ENCODE measurements at places on chromosomes 4 and X.

GRCh38 chr4:32117693-32118092 is 1397.5 kb downstream of the PCDH7 start:
- DNase-seq: no peak

DNA sequence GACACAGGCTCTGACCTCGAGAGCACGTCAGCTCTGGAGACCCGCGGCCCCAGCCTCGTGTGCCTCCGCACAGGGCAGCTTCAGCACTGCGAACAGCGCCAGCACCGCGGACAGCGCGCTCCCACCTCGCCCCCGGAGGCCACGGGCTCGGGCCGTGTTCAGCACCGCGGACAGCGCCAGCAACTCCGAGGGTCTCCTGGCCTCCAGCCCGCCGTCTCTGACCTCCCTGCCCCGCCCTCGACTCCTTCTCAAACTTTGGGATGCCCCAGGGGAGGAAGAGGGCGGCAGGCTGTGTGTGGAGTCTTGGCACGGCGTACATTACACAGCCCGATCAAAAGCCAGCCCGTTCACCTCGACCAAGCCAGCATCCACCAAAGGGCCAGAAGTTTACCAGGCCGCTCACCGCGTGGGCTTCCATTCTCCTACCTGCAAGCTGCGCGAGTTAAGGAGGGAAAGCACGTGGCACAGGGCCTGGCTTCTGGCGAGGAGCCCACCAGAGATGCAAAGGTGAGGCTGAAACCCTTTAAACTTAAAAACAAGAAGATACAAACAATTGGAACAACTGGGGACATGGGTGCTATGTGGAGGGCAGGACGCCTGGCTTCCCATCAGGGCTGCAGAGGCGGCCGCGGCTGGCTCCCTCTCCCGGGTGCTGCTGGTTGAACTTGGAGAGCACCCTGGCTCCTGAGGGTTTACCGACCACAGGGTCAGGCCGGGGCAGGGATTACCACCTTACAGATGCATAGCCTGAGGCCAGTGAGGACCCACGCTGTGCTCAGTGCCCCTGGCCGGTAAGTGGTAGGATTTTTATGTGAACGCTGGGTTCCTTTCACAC is 4.5 kb upstream of the NKX1-1 start:
- DNase-seq: peak; percentile 97

DNA sequence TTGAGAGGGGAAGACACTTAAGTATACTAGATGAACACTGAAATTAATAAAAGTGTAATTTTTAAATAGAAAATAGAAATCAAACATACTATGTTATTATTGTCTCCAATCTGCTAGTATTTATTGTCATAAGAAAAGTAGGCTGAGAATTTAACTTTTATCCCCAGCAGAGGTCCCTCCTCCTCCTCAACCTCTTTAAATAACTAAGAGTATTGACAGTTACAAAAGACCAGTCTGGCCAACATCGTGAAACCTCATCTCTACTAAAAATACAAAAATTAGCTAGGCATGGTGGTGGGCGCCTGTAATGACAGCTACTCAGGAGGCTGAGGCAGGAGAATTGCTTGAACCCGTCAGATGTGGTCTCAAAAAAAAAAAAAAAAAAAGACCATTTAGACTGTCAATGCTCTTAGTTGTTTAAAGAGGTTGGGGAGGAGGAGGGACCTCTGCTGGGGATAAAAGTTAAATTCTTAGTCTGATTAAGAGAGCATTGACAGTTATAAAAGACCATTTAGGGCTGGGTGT is 4.2 kb downstream of the SLC30A9 start:
- no peak for DNase-seq

DNA sequence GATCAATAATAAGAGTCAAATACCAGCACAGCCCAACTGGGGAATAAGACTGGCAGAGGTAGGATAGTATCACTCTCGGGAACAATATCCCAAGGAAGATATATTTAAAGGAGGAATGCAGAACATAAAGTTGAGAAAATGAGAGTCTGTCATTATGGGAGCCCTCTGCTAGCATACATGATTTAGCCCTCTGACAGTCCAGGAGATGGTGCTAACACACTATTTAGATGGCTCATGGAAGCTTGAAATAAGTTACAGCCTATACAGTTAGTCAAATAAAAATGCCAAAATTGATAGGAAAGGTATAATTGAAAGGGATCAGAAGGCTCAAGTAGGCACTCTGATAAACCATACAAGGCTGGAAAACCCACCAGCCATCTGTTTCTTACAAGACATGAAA is 201.0 kb upstream of the NEIL3 start:
- DNase-seq: no peak

- no peak for DNase-seq
Measured at GRCh38 chrX:63761639-63762038, 23.4 kb downstream of the ARHGEF9 start.

DNA sequence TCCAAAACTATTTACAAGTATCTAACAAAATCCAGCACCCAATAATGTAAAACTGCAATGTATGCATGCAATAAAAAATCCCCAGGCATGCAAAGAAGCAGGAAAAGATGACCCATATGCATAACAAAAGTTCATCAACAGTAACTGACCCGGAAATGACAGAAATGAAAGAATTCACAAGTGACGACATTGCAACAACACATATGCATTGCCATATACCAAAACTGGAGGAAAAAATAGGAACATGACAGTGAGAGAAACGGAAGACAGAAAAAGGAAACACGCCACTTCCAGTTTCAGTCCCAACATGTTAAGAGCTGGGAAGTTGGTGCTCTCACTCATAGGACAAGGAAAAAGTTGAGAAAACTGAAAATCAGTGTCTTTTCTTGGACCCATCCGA is 154.6 kb downstream of the EVC2 start:
- no peak for DNase-seq

GRCh38 chr4:41154814-41155177 is 59.5 kb downstream of the APBB2 start:
- no peak for DNase-seq

DNA sequence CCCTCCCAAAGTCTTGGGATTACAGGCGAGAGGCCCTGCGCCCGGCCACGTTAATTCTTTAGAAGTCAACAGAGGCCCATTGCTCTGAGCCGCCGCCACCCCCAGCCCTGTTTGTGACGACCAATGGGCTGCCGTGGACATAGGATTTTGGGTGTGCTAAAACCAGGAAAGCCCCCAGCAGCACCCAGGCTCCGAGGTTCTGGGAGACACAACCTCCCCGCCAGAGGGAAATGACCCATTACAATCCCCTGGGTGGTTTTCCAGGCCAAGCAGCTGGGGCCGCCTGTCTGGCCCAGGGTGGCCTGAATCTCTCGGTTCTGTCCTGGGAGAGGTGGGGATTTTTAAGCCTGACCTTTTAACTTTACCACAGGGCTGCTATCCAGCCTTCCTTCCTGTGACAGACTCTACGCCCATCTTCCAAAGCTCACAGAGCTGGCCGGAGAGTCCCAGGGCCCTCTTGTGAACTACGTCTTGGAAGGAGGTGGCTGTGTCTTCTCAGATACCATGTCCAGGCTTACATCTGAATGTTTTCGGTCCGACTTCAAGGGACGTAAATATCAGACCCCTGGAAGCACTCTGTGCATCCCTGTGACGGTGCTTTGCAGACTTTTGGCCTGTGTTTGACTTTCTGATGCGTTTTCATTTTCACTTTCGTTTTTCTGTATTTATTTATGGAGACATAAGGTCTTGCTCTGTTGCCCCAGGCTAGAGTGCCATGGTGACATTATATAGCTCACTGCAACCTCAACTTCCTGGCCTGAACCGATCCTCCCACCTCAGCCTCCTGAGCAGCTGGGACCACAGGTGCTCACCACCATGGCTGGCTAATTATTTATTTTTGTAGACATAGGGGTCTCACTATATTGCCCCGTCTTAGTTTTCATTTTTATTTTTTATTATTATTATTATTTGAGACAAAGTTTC is 36.0 kb downstream of the P2RY8 start:
- DNase-seq: no peak

DNA sequence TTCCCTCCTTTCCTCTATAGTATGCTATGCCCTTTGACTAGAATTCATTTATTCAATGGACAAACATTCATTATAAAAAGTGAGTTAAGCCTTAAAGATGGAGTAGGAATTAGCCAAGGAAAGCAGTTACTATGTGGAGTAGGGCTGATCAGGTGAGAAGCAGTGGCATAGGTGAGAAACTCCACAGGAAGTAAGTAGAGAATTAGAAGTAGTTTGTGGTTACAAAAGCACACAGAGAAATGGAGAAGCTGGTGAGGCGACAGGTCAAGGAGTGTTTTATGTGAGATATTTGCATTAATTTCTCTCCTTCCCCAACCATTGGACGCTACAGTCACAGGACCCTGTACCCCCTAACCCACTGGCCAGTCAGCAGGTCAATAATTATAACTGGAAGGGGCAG is 30.6 kb downstream of the SETD7 start:
- DNase-seq: no peak

GRCh38 chrX:150036181-150036580 is 97.9 kb upstream of the EOLA2 start:
- DNase-seq: no peak

- no peak for DNase-seq
Measured at GRCh38 chr4:153183146-153183545, 21.1 kb upstream of the TRIM2 start.

Measured in HuH-7.5 (cell line).